Cortex of kidney (tissue), 1 donor: ENCODE measurements at places on chromosomes 3 and 15.

- DNase-seq = no peak
Observed at GRCh38 chr3:21174461-21174860, 576.5 kb downstream of the ZNF385D start.

DNA sequence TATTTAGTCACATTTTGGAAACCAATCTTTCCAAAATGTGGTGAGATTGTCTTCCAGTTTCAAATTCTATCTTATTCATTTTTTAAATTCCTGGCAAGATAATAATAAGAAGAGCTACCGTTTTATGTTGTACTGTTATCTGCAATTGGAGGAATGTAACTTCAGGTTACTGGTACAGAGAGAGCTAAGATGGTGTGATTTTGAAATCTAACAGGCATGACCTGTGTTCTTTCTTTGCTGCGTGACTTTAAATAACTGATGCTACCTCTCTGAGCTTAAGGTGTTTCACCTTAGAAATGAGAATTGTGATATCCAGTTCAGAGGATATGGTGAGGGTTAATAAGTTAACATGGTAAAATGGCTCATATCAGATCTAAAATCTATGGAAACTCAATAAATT is 21.7 kb downstream of the CADM2 start:
- no peak for DNase-seq

GRCh38 chr3:157120071-157120892 is 39.7 kb downstream of the CCNL1 start:
- DNase-seq = peak; percentile 10

- no peak for DNase-seq
Observed at GRCh38 chr3:186102687-186103086, 6.2 kb downstream of the ETV5 start.

DNA sequence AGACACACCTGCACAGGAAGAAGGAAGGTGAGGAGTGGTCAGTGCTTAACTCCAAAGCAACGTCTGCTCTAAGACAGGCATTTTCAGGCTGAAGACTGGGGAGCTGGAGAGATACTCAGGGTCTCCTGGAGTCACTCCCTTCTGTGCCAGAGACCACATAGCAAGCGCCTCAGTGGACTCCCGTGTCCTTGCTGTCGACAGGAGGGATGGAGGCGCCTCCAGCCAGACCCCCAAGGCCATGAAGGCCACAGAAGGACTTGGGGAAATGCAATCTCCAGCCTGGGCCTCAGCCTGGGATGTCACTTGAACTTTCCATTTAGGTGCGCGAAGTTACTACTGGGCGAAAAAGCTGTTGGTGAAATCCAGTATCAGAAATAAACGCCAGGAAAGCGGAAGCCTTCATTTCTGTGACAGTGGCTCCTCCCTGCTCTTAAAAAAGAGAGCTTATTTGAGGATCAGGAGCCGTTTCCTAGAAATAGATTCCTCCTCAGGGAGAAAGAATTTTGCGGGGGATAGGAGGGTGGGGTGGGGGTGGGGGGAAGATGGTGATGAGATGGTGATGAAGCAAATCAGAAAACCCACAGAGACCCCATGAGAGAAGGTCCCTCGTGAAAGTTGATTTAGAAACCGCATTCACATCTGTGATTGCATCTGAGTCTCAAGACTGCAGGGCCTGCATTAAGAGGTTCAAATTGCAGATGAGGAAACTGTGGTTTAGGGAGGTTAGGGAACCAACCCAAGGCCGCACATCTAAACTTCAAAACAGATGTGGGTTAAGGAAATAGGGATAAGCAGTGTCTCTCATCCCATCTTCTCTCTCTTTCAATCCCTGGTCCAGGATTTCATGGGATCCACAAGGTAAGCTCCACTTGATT is 78.8 kb downstream of the ATP2B2 start:
- no peak for DNase-seq

- no peak for DNase-seq
Observed at GRCh38 chr3:141798448-141798845, 35.2 kb downstream of the GRK7 start.

- DNase-seq = no peak
Observed at GRCh38 chr15:52295421-52296001, at the start of gene MYO5C. MYO5C (minus strand) TSS chr15:52295804; CDS start chr15:52295636, 168 bp downstream.

DNA sequence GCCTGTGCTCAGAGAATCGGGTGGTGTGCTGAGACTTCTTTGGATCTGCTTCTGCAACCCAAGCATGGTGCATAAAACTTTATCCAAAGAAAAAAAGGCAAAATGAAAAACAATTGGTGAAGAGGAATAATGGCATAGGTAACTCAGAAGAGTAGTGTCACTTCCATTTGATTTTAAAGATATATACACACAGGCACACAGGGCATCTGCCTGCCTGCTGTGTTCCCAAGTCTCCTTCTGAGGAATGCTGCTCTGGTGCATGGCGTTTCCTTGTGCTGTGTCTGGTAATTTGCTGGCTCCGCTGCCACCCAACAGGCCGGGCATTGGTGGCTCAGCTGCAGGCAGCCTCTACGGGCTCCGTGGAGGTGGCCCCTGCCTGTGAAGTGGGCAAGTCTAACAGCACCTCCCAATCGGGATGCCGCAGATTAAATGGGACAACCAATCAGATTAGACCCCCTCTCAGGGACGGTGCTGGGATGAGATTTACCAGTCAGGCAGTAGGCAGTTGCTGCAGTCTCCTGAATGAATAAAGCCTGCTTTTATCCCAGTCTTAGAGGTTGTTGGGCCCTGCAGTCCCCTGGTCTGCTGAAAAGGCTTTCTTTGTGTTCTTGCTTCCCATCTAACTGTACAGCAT is 253.7 kb upstream of the RASGRP1 start:
- no peak for DNase-seq

DNA sequence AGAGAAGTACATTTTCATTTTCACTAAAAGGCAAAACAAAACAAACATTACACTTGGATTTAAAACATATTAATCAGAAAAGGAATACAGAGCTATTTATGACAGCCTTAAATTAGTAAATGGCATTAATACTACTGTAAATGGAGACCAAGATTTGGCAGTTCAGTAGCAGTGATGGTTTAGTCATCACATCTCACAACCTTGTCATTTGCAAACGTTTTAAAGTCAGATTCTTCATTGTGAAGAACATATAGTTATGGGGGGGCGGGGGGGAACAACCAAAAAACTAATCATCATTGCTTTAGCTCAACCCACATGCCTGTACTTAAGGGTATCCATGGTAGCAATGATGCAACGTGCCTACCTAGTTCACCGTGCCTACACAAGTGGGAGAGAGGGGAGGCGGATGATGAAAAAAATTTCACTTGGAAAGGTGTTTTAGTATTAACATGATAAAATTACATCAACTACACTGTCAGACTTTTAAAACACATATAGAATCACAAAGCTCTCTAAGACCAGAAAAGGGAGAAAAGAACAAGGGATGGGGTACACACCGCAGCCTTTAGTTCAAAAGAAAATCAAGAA is 40.1 kb downstream of the DLG1 start:
- no peak for DNase-seq

- DNase-seq = no peak
Observed at GRCh38 chr3:5310509-5310908, 123.0 kb downstream of the EDEM1 start.

DNA sequence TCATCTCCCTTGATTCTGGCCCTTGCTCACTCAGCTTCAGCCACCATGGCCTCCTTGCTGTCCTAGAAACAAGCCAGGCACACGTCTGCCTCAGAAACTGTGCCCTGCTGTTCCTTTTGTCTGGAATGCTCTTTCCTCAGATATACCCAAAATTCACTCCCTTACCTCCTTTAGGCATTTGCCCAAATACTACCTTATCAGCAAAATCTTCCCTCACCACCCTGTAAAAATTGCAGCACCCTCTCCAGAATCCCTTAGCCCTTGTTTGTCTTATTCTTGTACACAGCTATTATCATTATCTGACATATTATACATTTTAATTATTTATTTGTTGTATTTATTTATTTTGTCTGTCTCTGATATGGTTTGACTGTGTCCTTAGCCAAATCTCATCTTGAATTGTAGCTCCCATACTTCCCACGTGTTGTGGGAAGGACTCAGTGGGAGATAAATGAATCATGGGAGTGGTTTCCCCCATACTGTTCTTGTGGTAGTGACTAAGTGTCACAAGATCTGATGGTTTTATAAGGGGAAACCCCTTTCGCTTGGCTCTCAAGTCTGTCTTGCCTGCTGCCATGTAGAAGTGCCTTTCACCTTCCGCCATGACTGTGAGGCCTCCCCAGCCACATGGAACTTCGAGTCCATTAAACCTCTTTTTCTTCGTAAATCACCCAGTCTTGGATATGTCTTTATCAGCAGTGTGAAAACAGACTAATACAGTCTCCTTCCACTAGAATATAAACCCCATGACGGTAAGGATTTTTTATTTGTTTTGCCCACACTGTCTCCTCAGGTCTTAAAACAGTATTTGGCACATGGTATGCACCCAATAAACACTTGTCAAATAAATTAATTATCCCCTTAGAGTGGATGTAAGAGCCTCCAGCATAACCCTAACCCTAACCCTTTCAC is 60.0 kb upstream of the STT3B start:
- no peak for DNase-seq

DNA sequence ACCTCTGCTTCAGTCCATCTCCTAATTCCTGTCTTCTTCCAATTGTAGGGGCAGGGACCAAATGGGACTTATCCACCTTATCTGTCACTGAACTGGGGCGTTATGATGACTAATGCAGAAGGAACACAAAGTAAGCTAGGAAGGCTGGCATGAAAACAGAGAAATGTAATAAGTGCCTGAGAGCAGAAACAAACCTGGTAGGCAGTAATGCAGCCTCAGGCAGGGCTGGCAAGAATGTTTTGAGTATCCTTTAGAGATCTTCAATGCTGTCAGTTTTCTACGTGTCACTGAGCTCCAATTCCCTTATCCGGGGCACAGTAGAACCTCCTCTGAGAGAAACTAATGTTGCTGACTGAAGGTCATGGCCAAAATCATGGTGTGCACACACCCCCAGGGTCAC is 246.2 kb upstream of the TBL1XR1 start:
- DNase-seq = no peak

GRCh38 chr15:73265536-73266153 is 103.1 kb downstream of the HCN4 start:
- DNase-seq = no peak

DNA sequence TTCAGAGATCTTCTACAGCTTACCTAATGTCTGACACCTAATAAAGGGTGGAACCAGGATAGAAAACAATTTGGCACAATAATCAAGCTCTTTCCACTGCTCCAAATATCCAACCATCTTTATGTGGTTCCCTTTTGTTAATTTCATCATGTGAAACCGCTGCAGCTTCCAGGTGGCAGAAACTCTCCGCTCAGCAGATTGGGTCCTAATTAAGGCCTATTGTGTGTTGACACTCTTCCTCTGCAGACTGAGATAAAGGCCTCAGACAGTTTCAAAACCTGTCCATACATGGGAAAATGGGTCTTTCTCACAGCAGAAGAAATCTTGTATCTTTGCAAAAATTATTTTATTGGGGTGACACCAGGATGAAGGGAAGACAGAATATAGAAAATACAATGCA is 1002.4 kb upstream of the SEMA6D start:
- no peak for DNase-seq

DNA sequence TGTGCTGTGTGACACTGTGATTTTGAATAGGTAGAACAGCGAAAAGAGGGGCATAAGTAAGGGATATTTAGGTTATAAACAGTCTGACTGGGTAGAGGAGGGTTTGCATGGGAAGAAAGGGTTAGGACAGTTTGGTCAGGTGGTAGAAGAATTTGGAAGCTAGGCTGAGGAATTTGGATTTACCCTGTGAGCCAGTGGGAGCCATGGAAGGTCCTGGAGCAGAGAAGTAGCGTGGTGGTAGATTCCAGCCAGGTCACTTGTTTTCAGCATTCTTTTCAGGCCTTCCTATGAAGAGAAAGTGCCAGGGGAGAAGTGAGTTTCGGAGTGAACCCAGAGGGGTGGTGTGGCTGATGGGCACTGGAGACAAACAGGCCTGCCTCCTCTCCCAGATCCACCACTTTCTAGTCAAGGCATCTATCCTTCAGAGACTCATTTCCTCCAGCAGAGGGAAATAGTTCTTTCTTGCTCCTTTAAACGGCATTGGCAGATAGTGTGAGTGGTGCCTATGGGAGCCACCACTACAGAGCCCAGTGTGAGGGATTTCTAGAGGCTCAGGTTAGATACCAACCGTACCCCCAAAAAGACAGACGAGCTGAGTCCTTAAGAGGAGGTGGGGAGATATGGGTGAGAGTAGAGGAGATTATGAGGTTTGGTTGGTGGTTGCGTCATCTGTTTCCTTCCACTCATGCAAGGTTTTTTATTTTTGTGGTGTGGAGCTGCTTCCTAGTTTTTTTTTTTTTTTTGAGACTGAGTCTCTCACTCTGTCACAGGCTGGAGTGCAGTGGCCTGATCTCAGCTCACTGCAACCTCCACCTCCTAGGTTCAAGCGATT is 21.2 kb downstream of the PXK start:
- no peak for DNase-seq

DNA sequence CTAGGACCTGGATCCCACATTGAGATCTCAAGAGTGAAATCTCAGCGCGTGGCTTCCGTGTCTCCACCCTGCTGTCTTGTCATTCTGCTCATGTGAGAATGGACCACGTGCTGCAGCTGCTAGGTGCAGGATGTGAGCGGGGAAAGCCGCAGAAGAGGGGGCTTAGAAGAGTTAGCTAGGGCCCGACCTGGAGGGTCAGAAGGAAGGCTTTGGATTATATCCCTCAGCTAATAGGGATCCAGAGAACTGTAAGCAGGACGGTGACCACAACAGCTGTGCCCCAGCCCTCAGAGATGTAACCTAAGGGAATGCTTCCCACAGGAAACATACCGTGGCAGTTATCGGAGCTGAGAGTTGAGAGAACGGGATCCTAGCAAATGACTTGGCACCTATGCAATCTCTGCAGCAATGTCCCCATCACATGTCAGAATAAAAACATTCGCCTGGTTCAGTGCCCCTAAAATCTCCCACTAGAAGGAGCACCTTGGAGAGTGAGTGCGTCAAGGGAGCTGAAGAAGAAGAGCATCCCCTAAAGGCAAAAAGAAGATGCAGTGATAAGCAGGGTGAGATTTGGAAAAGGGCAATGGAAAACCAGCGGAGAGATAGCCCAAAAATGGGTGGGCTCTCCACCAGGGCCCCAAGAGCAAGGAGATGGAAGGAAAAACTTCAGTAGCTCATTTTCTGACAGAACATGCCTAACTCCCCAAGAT is 76.9 kb upstream of the ST8SIA2 start:
- no peak for DNase-seq

GRCh38 chr3:165903885-165904630 is 66.8 kb upstream of the BCHE start:
- no peak for DNase-seq

DNA sequence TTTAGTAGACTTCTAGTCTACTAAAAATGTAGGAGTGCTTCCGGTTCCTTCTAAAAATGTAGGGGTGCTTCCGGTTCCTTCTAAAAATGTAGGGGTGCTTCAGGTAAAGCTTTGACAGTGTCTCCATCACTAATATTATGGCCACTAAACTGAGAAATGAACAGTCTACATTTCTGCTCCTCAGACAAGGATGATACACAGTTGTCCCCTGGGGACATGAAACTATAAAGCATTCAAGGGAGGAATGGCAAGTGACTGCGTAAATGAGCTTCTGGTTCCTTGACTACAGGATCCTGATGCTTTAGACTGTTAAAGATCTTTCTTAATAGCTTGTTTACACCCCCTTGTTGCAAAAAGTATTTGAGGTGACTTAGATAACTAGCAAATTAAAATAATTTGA is 53.9 kb upstream of the SLC9A9 start:
- DNase-seq = no peak
